ENCODE measurements at places on chromosomes 16 and 17.
A peak's percentile ranks its signal among the peaks of the same experiment; 100 is the strongest.

DNA sequence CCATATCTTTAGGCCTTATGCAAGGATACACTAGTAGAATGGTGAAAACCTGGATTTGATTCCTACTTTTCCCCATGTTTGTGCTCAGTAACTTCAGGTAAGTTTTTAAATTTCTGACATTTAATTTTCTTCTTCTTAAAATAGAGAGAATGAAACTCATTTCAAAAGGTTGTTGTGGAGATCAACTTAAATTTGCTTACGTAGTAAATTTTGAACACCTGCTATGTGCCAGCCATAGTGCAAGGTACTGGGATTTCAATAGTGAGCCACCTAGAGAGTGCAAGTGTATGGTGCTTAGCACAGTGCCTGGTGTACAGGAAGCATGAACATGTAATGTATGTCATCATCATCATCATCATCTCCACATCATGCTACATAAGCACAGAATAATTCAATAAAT lies 73.6 kb upstream of the SMIM36 start:
- no peak for DNase-seq

DNA sequence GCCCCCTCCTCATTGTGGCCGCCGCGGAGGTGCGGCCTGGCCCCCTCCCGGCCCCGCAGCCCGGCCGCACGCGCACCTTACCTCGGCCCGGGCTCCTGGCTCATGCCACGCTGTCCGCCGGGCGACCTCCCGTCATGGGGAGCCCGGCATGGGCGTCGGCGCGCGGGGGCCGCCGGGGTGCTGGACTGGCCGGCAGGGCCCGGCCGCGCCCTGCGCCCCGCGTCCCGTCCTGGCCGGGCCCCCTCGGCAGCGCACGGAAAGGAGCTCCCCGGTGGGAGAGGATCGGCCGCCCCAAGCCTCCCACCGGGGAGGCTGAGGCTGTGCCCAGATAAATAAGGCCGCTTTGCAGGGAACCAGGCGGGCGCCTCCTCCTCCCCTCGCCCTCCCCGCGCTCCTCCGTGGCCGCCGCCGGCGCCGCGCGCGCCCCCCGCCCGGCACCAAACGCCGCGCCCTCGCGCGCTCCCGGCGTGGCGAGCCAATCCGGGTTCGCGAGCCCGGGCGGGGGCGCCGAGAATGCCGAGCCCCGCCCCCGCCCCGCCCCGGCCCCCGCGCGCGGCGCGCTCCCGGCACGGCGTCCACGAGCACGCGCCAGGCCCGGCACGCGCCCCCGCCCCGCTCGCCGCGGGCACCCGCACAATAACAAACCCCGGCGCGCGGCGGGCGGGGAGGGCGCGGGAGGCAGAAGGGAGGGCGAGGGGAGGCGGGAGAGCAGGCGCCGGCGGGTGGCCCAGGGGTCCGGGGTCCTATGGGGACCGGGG lies at the start of gene FBXL16:
TSS of gene FBXL16 (minus strand) at position 371 of the 758 bp plus-strand sequence. CDS start 8,396 bp downstream, outside the sequence.
- DNase-seq = no peak

GRCh38 chr17:7887038-7887481 lies 1.5 kb upstream of the CHD3 start:
- no peak for DNase-seq

GRCh38 chr16:65576631-65577030 lies 454.8 kb upstream of the CDH11 start:
- DNase-seq = no peak

GRCh38 chr17:72945473-72945872 lies 147.0 kb downstream of the SLC39A11 start:
- no peak for DNase-seq

GRCh38 chr16:85716022-85716679 lies 27.4 kb upstream of the GINS2 start:
- DNase-seq = no peak

DNA sequence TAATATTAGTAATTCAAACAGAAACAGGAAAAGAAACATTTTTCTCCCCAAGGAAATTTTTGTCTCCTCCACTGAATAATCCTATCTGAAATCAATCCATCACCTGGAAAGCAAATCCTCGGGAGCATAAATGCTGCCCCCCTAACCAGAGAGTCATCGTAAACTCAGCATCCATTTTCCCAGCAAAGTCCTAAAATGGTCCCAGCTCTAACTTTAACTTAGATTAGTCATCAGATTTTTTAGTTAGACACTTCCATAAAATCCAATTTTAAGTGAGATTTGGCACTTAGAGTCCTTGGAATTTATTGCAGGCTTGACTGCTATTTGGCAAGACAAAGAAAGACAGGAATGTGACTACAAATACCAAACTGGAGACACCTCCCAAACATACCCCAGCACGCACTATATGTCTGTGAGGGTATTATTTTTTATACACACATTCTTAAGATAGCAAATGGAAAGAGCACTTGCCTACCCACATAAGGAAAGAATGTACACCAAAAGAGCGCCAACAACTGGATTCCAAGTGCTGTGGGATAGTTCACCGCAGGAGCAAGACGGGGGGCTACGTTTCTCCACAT lies 15.4 kb downstream of the SCO1 start:
- no peak for DNase-seq

DNA sequence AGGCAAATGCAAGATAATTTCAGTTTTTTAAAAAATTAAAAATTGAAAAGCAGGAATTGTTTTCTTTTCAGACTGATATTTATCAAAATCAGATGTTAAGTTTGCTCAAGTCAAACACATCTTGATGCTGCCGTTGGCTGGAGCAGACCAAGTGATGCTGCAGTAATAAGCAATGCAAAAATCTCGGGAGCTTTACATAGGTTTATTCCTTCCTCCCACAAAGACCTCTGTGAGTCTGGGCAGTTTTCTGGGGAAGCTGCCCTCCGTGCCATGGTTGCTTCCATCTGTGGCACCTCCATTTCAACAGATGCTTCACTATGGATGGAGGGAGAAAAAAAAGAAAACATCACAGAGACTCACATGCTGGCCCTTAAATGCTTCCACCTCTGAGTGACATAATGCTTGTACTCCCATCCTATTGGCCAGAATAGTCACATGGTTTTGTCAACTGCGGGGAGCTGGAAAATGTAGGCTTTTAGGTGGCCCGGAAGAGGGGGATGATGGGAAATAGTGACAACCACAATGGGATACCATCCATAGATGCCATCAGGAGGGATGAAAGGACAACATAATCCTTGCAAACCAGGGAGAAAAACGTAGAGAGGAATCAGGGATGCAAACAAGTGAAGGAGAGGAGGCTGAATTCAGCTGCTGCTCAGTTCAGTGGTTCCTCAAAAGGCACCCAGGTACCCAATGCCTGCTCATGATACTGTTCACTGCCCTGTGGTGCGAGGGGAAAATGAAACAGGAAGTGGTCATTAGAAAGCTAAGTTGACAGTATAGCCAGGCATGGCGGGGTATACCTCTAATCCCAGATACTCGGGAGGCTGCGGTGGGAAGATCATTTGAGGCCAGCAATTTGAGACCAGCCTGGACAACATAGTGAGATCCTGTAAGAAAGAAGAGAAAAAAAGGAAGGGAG lies 13.5 kb upstream of the ERCC4 start:
- DNase-seq = no peak

DNA sequence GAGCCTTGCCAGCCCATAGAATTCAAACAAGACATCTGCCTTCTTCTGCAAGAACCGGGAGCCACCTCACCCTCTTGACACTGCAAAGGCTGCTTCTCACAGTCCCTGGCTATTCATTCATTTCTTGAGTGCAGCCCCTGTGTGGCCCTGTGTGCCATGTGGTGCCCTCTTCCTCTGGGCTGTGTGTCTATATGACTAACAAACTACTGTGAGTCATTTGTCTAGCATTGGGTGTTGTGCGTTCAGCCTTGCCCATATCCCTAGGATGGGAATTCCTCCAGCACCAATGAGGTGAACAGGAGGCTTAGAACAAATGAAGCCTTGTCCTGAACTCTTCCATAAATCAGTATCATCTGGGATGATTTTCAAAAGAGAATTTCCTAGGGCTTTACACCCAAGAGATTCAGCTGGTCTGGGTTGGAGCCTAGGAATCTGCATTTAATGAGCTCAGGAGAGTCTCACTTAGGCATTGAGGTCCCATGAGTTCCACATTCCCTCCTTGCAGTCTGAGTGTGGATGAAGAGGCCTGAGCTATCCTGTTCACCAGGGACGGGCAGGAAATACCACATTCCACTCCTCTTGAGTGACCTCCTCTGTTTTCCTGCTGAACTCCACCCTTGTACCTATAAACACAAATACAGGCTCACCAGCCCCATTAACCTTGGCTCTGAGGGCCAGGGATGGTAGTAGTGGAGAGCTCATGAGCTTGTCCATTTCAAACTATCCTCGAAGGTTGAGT lies 308.7 kb upstream of the N4BP1 start:
- no peak for DNase-seq

DNA sequence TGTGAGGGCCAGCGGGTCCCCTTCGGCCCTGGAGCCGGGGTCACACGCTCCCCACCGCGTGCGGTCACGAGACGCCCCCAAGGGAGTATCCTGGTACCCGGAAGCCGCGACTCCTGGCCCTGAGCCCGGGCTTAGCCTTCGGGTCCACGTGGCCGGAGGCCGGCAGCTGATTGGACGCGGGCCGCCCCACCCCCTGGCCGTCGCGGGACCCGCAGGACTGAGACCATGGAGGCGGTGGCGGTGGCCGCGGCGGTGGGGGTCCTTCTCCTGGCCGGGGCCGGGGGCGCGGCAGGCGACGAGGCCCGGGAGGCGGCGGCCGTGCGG lies at the start of gene NAGLU:
TSS of gene NAGLU (plus strand) at position 194 of the 324 bp plus-strand sequence. CDS start at position 226, 32 bp downstream.
- peak; percentile 86 for DNase-seq

DNA sequence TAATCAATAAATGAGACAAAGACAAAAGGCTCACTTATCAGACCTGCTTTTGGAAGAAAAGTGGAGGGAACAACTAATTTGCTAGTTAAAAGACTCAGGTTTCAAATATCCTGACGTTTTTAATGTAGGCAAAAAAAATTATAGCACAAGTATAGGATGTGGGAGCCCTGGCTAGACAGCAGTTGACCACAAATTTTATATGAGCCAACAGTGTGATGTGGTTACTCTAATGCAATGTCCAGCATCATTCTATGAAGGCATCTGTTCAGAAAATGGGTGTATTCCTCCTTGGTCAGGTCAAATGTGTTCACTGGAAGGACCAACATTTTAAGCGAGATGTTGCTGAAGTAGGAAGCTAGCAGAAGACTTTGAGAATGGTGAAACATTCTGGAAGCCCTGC lies 237.4 kb downstream of the MAP2K6 start:
- DNase-seq = no peak

- DNase-seq = no peak
Measured at GRCh38 chr16:68739964-68740627, 3.0 kb downstream of the CDH1 start.

- no peak for DNase-seq
Measured at GRCh38 chr16:49523435-49524159, 150.0 kb downstream of the C16orf78 start.

- no peak for DNase-seq
Measured at GRCh38 chr17:80210348-80211108, 9.6 kb downstream of the SGSH start.

GRCh38 chr17:21161498-21162393 lies 35.0 kb downstream of the DHRS7B start:
- no peak for DNase-seq

GRCh38 chr17:79980246-79981043 lies 55.2 kb downstream of the TBC1D16 start:
- no peak for DNase-seq

GRCh38 chr16:78684030-78684611 lies 584.7 kb downstream of the WWOX start:
- DNase-seq = no peak

DNA sequence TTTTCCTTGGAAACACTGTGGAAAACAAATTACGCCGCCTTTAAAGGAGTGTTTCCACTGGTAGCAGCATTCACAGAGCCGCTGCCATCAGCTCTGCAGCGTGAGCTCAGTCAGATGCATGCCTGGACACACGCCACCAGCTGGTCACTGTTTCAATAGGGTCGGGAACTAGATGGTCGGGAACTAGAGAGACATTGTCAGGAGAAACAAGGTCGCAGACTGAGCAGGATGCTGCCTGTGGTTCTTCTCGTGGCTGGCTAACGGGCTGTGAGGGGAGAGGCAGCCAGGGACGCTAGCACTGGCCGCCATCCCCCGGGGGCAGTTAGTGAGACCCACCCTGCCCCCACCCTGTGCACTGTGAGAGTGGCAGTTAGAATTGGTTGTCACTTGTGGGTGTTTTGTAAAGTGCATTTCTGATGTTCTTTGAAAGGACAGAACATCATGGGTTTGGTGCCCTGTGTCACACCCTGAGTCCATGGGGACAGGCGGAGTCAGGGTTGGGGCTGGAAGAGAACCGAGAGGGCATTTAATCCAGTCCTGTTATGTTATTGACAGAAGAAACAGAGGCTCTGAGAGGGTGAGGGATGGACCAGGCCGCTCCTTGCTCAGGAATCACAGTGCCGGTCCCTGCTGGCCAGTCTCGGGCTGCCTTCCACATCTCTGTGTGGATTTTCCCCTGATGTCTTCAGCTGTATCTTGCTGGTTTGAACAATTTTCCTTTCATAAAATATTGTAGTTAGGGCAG lies 86.3 kb downstream of the SPECC1 start:
- DNase-seq = no peak

- no peak for DNase-seq
Measured at GRCh38 chr17:39144416-39144840, 7.0 kb downstream of the PLXDC1 start.

DNA sequence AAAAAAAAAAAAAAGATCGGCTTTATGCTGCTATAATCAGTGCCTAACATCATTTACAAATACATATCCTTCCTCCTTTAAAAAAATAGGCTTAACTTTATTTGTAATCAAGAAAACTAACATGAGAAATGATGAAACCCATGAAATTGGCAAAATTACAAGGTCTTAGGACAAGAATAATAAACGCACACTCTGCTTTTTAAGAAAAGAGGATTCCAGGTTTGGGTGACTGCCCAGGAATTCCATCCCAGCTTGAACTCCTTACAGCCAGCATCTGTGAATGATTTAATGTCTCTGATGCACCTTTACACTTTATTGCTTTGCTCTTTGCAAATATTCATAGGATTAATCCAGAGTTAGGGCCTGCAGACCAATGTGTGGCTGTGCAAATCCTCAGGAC lies 196.0 kb downstream of the CBLN1 start:
- no peak for DNase-seq

DNA sequence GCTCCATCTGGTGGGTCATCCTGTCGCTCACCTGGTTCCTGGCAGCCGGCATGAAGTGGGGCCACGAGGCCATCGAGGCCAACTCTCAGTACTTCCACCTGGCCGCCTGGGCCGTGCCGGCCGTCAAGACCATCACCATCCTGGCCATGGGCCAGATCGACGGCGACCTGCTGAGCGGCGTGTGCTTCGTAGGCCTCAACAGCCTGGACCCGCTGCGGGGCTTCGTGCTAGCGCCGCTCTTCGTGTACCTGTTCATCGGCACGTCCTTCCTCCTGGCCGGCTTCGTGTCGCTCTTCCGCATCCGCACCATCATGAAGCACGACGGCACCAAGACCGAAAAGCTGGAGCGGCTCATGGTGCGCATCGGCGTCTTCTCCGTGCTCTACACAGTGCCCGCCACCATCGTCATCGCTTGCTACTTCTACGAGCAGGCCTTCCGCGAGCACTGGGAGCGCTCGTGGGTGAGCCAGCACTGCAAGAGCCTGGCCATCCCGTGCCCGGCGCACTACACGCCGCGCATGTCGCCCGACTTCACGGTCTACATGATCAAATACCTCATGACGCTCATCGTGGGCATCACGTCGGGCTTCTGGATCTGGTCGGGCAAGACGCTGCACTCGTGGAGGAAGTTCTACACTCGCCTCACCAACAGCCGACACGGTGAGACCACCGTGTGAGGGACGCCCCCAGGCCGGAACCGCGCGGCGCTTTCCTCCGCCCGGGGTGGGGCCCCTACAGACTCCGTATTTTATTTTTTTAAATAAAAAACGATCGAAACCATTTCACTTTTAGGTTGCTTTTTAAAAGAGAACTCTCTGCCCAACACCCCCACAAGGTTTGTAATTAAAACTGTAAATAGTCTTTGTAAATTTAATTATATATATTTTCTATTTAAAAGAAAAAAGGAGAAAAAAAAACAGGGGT lies 1.7 kb downstream of the FZD2 start:
- no peak for DNase-seq

Measured in activated naive CD4-positive, alpha-beta T cell treated with Interleukin-2 at 50 U/mL for 16 hours (primary cell).